ENCODE measurements at places on chromosomes 7 and 10.

DNA sequence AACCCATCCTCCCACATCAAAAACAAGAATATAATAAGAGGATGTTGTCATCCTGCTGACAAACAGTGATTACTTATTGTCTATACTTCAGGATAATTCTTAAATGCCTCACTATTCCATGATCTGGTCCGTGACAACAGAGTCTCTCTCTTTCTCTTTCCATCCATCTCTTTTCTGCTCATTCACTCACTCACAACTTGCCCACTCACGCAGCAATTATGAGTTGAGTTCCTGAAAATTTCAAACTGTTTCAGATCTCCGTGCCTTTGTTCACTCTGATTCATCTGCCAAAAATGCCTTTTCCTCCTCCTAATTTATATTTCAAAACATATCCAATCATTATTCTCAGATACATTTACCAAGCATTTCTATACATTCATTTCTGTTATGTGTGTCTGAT, 1.4 kb downstream of the OR6B1 start:
- DNase-seq: no peak

DNA sequence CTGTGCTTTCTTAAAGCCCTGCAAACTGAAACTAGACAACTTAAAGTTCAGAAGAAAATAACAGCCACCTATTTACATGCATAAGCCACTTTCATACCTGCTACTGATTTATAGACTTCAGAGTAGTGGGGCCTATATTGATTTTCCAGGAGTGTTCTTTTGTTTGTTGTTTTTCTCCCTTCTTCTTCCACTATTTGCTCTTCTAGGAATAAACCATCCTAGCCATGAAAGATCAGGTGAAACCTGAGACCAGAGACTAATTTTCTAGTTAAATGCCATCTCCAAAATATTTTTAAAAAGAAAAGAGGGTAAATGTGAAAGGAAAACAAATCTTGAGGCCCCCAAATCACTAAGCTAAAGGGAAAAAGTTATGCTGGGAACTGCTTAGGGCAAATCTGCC, 72.4 kb upstream of the C1GALT1 start:
- DNase-seq: no peak

DNA sequence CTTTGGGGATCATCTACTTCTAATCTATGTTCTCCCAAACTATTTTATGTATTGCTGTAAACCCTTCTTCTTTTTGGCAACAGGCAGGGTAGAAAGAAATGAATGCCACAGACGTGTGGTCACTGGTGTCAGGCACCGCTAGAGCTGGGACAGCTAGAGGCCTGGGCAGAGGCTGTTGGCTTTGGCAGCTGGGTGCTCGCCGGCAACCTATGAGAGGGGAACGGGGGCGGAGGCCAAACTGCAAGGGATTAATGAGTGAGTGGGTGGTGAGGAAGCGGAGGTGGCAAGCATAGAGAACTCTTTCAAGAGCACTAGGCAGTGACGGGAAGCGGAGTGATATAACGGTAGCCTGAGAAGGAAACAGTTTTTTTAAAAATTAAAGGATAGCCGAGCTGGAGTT, 78.5 kb downstream of the CREB5 start:
- DNase-seq: no peak

GRCh38 chr7:22997871-22998518, 15.9 kb downstream of the HYCC1 start:
- DNase-seq: no peak

GRCh38 chr10:1217237-1217587, 161.0 kb downstream of the WDR37 start:
- DNase-seq: no peak

DNA sequence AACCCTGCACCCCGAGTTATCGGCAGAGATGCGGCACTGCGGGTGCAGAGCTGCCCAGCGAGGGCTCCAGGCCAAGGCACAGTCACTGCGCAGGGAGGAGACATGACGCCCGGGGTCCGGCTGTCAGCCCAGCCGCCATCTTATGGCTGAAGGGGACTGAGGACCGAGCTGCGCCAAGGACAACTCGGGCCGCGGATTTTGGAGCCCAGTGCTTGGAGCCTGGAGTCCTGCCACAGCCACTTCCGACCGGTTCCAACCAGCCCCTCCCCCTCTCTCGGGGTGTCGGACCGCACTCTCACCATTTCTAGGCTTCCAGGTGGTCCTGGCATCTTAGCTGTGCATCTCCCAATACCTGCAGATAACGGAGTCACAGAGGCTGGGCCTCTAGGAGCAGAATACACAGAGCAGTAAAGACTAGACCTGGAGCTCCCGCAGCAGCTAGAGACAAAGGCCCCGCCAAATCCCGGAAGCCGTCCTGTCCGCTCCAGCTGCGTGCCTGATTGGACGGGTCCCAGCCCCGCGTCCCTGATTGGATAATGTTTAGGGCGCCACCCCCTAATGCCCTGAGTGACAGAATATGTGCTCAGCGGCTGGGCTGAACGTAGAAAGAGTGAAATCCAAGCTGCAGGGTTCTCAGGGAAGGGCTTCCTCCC, at the start of gene ZNF680:
Gene ZNF680 (minus strand): TSS at position 446 of the 653 bp plus-strand sequence. CDS start 117 bp downstream, at position 329.
- DNase-seq: peak; percentile 98

GRCh38 chr7:155215576-155216325, 81.9 kb upstream of the INSIG1 start:
- DNase-seq: no peak

DNA sequence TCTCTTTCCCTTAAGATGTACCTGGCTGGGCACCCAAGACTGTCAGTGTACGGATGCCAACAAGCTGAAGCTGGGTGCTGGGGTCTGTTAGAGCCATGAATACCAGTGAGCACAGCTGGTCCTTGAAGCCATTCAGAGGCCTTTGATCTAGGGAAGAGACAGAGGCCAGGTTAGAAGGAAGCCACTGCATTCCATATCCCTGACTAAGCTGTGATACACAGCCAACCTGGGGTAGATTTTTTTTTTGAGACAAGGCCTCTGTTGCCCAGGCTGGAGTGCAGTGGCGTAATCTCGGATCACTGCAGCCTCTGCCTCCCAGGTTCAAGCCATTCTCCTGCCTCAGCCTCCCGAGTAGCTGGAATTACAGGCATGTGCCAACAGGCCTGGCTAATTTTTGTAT, 20.8 kb downstream of the ZDHHC16 start:
- no peak for DNase-seq
